ENCODE measurements at places on chromosomes 3 and 15.

- DNase-seq: no peak
Observed at GRCh38 chr3:39639344-39640236, 169.8 kb upstream of the MYRIP start.

GRCh38 chr3:123290962-123291361, 89.2 kb downstream of the SEC22A start:
- DNase-seq: no peak

GRCh38 chr3:46900007-46900292, 22.4 kb downstream of the PTH1R start:
- no peak for DNase-seq

- no peak for DNase-seq
Observed at GRCh38 chr3:30576946-30577345, 29.5 kb upstream of the TGFBR2 start.

GRCh38 chr3:16252243-16252978, 12.3 kb downstream of the DPH3 start:
- no peak for DNase-seq

DNA sequence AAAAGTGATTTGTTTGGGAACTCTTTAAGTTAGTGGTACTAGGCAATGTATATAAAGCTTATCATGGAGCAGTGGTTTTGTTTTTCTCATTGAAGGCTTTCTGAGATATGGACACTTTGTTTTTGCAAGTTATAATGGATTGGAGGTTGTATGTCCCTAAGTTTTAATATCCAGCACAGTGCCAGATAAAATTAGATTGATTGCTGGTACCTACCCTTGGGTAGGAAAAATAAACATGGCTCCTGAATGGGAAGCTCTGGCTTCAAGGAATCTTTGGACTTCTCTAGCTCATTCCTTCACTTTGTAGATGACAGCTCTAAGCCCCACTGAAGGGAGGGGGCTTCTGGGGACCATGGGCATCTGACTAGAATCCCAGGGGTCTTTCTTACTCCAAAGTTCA, 81.8 kb upstream of the SKOR1 start:
- no peak for DNase-seq

DNA sequence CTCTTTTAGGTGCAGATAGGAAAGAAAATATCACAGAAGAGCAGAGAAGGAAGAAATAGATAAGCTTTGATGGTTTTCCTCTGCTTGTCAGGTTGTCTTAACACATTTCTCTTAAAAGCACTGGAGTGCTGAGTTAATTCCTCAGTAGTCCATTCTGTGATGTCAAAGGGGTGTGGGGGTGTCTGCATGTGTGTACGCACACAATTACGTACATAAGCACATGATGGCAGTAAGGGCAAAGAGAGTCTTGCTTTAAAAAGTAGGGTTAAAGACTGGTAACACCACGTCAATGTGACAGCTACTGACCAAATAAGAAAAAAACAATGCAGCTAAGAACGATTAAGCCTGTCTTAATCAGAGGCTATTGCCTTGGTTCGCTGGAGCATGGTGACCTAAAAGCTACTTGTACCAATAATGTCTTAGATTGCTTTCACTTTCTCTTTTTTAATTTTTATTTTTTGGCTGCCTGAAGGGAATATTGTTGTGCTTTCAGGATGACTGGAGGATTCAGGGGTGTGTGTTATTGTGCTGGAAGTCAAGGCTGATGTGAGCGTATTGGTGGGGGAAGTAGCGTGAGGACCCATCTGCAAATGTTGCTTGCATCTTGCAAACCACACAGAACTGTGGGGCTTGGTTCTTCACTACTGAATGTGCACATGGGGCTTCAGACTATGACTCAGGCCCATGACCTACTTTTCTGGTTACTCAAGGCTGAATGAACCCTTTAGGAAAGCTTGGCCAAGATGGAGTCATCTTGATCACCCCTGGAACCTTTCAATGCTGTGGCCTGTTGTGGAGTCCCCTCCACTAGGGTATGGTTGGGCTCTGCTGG, 417.8 kb upstream of the TPM1 start:
- no peak for DNase-seq

DNA sequence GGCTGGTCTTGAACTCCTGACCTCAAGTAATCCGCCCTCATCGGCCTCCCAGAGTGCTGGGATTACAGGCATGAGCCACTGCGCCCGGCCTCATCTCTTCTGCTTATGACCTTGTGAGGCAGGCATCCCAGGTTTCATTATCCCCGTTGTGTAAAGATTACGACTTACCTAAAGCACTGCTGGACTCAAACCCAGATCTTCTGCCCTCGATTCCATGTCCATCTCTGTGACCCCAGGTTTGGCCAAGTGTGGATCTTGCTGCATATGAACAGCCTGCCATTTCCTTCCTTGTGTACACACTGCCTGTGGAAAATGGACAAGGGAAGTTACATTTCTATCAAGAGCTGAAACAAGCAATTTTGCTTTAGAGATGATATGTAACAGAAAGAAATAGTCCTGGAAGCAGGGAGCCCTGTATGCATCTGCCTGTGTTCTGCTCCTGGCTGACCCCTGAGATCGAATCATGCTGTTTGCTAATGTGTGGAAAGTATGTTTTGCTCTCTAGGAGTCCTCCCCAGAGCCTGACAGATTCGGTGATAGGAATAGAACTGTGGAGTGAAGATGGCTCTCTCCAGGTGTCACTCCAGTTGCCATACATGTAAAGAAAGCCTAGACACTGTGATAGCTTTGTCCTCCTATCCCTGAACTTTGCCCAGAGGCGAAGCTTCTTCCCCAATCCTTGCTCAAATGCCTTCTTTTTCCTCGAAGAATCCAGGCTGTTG, 11.8 kb upstream of the LIPC start:
- no peak for DNase-seq

- no peak for DNase-seq
Observed at GRCh38 chr15:81744364-81744763, 301.5 kb downstream of the MEX3B start.

GRCh38 chr3:162777118-162777517, 1280.5 kb downstream of the OTOL1 start:
- no peak for DNase-seq

GRCh38 chr3:26237036-26237682, 385.4 kb upstream of the LRRC3B start:
- DNase-seq: no peak

DNA sequence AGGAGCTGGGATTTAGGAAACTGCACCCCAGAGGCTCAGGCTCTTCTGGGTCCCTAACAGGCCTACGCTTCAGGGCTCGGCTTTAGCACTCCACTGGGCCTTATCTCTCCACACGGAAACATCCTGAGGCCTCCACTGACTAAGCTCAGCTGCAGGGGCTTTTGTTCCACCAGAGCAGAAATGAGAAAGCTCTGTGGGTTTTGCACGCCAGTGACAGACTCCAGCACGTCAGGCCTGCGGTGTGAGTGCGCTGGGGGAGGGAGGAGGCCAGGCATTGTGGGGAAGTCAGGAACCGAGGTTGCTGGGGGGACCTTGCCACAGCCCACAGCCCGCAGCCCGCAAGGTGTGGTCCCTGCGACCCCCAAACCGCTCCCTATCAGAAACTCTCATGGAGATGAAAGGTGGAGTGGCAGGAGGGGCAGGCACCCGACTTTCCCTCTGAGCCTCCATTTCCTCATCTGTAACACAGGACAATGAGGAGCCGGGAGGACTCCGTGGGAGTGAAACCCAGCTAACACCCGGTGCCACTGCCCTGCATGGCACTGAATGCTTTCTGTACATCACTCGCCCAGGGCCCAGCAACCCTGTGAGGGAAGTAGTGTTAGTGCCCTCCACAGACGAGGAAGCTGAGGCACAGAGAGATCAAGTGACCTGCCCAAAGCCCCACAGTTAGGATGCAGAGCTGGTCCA, 106.5 kb downstream of the TPRA1 start:
- DNase-seq: no peak

DNA sequence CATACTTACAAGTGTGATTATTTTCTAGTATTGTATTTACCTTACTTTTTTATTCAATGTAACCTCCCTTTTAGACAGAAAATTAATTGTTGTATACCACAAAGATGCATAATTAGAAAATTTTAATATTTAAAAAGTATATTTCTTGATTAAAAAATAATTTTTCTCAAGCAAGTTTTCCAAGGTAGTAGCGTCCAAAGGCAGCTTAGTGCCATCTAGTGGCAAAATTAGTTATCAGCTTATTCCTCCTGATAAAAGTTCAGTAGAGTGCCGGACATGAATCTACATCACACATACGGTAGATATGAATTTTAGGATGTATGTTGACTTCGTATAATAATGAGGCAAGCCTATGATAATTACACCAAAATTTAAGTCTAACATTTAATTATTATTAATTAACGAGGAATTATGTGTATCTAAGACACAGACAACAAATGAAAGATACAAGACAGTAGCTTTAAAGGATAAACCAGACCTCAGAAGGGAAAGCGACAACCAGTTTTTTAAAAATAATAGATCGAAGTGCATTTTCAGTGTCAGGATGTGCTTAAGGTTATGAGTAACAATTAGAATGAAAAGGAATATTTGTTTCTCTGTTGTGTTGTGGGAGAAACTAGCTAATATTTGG, 405.9 kb downstream of the ROBO1 start:
- DNase-seq: peak; percentile 47

DNA sequence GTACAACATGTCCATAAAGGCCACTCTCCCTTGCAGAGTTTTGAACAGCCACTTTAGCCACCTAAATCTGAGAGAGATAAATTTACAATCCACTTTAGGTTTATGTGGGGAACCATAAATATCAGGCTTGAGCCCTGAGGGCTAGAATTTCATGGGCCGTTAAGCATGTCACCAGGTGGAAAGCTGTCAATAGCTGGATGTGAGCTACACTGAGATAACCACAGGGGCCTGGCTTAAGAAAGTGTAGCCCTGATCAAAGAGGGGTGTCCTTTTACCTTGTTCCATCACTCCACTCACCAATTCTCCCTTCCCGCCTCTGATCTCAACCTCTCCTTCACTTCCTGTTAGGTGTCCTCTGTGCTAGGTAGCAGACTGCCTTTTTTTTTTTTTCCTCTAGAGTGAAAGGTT, 172.8 kb upstream of the ICE2 start:
- DNase-seq: no peak

DNA sequence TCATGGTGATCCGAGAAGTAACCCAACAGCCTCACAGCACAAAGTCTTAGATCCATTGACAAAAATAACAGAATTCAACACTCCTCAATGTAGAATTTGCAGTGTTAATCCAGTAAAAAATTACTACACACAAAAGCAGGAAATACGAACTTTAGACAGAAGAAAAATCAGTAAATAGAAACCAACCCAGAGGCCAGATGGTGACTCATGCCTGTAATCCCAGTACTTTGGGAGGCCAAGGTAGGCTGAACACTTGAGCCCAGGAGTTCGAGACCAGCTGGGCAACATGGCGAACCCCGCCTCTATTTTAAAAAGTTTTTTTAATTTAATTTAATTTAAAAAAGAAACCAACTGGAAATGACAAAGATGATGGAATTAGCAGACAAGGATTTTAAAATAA, 36.1 kb downstream of the SELENOT start:
- no peak for DNase-seq

DNA sequence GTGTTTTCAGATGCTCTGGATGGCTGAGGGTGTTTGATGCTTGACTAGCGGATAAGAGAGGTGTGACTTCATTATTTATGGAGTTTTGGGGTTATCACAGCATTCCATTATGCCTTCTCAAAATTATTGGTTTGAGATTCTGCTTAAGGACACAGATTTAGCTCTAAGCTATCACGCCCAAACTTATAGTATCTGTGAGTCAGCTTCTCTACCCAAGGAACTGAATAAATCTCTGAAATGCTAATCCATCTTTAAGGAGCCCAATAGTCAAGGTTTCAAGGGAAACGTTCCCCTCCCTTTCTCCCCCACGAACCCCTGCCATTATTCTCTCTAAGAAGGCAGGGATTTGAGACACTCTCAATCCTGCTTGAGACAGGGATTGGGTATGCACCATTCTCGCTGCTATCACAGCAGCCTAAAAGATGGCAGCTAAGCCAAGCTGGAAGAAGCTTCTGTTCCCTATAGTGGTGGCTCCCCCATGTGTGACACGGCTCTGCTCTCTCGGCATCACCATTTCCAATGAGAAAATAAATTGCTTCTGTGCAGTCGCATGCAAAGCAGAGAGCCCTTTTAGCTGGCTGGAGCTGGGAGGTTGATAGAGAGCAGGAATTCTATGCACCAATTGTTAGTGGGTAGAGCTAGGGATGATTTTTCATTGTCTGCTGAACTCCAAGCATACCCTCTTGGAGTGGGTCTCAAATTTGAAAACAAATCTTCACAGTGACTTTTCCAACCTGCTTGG, 151.1 kb downstream of the IL20RB start:
- DNase-seq: no peak

DNA sequence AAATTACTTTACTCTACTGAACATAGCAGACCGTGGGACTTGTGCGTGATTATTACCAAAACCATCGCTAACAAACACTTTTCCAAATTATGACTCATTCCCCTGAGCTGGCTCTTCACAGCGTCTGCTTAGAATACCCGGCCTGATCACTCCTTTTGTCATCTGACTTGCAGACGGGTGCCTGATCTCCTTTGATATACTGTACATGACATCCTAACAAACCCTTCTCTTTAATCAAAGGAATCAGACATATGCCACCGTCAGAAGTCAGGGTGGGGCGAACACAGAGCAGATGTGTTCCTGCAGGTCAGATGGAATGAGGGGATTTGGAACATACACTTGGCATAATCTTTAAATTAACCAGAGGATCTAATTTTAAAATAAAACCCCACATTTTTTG, 48.5 kb upstream of the SH3GL3 start:
- no peak for DNase-seq

DNA sequence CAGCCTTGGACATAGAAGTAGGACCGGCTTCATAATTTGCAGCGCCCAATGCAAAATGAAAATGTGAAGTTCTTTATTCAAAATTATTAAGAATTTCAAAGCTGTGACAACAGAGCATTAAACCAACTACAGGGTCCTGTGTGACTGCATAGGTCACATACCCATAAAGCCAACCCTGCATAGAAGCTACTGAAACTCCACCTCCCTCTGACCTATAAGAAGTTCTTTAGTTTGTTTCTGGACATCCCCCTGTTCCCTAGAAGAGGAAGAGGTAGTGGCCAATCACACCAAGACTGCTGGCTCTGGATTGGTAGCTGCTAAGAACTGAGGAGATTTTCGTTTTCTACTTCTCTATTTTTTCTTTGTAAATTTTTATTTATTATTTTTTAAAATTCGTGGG, 9.0 kb upstream of the SELENOT start:
- DNase-seq: no peak

Data from RPMI8226 (cell line).